Esophagus squamous epithelium (tissue), 5 donors: ENCODE measurements at places on chromosomes 3 and 15.
A peak's percentile ranks its signal among the peaks of the same experiment; 100 is the strongest.

DNA sequence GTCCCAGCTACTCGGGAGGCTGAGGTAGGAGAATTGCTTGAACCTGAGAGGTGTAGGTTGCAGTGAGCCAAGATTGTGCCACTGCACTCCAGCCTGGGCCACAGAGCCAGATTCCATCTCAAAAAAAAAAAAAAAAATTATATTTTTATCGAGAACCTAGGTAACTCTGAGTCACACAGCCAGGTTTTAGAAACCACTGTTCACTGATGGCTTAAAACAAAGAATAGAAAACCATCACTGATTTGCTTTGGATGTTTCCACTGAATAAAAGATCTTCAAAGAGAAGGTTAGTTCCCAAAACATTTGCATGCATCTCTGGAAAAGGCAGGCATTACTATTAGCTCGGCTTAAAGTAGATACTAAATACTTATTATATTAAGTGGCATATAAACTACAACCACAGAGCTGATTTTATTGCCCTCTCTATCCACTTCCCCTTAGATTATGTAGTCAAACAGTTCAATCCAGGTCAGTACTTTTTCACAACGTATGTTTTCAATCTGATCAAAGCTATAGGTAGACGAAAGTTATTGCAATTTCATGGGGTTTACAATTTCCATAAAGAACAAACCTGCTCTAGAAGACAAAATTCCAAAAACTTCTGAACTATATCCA lies 1.4 kb downstream of the B4GALT4 start:
- no peak for DNase-seq

- DNase-seq, result no peak
These were observed 756 bp downstream of the CLPX start for GRCh38 chr15:65184305-65184867.

GRCh38 chr3:112338727-112339056 lies 5.7 kb downstream of the CD200 start:
- DNase-seq, result no peak

DNA sequence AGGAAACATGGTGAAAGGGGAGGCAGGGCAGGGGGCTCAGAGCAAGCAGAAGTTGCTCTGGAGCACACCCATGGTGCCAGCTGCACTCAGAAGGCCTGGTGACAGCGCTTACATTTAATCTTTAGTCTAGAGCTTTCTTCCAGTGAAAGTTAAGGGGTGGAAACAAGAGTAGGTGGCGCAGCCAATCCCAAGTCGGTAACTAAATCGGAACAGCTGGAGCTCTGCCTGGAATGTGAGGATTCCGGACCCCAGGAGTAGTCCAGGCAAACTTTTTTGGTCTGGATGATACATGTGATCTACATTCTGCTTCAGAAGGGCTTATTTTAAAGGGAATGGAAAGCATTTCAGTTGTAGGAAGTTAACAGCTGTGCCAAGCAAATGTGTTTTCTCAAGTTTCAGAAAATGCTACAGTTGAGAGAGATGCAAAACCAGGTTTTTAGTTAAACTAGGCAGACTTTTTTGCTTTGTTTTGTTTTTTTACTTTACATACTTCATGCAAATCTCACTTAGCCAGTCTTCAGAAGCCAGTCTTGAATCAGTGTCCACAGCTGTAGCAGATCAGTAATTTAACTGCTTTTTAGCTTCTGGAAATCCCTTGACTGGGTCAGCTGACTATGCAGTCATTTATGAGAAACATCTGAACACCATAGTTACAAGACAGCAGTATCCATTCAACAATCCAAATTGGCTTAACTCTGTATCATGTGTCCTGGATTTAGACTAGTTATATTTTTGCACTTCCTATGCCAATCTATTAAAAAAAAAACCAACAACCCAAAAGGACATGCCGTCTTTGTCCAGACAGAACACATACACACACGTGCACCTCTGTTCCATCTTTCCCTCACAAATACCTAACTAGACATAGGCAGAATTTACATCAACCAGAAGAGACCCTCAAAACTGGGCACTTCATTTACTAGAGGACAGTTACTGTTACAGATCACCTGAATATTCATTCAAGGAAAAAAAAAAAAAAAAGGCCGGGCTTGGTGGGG lies 33.2 kb downstream of the ZNF106 start:
- DNase-seq, result no peak

DNA sequence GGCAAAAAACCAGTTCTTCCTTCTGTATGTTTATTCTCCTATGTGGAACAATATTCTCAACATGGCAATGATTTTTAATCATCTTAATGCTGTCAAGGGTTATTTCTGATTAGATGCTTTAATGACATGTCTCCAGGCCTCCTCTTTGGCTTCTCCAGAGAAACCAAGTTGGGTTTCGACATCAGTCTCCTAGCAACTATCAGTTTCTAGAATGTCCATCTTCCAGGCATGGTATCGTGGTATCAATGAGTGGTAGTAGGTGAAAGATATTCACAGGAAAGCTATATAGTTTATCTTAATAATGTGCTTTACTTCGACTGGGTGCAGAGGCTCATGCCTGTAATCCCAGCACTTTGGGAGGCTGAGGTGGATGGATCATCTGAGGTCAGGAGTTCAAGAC lies 128.5 kb downstream of the C3orf70 start:
- DNase-seq, result no peak

- DNase-seq, result peak; percentile 6
These were observed 513 bp downstream of the VGLL4 start for GRCh38 chr3:11643201-11643603.

- no peak for DNase-seq
These were observed 6.1 kb downstream of the BCL6 start for GRCh38 chr3:187739094-187739560.

DNA sequence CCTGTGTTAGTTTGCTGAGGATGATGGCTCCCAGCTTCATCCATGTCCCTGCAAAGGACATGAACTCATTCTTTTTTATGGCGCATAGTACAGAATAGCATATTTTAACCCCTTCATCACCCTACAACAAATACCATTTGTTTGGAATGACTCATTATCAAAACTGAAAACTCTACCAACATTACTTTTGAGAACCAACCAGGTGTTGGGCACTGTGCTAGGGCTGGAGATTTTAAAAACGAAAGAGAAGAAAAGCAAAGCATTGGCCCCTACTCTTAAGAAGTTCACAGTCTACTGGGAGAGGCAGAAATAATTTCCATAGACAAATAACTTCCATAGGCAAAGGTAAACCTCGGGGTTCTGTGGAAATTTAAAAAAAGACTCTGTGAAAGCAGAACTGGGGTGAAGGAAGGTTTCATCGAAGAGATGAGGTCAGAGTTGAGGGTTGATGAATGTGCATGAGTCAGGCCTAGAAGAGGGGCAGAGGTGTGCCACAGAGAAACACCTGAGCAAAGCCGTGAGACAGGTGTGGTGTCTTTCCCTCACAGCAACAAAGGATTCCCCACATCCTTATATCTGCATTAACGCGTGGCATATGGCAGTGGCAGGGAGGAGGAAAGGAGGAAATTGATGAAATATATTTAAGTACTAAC lies 51.0 kb downstream of the MCF2L2 start:
- DNase-seq, result no peak

- no peak for DNase-seq
These were observed 42.0 kb downstream of the SST start for GRCh38 chr3:187628169-187628568.

GRCh38 chr3:178277605-178278004 lies 258.6 kb upstream of the KCNMB2 start:
- DNase-seq, result no peak

- no peak for DNase-seq
These were observed 9.8 kb downstream of the CSK start for GRCh38 chr15:74791667-74792066.

GRCh38 chr3:179028408-179028807 lies 43.2 kb downstream of the ZMAT3 start:
- DNase-seq, result no peak

DNA sequence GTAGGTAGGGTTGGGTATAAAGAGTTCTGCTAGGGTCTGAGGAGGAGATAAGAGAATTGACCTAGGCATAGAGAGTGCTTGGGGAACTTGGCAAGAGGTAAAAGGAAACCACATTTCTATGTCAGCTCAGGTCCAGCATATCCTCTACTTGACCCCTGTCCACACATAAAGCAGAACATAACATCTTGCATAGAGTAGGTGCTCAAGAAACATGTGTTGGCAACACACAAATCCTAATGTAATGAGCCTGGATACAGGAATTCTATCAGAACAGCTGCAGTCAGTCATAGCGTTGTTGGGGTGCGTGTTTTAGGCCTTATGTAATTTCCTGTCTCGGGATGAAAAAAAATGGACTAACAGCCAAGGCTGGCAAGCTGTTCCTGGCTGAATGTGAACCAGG lies 35.0 kb upstream of the PLCL2 start:
- DNase-seq, result no peak

- DNase-seq, result no peak
These were observed 32.7 kb downstream of the CD200 start for GRCh38 chr3:112365636-112366035.

GRCh38 chr3:141680620-141681389 lies 57.3 kb upstream of the RNF7 start:
- DNase-seq, result no peak

DNA sequence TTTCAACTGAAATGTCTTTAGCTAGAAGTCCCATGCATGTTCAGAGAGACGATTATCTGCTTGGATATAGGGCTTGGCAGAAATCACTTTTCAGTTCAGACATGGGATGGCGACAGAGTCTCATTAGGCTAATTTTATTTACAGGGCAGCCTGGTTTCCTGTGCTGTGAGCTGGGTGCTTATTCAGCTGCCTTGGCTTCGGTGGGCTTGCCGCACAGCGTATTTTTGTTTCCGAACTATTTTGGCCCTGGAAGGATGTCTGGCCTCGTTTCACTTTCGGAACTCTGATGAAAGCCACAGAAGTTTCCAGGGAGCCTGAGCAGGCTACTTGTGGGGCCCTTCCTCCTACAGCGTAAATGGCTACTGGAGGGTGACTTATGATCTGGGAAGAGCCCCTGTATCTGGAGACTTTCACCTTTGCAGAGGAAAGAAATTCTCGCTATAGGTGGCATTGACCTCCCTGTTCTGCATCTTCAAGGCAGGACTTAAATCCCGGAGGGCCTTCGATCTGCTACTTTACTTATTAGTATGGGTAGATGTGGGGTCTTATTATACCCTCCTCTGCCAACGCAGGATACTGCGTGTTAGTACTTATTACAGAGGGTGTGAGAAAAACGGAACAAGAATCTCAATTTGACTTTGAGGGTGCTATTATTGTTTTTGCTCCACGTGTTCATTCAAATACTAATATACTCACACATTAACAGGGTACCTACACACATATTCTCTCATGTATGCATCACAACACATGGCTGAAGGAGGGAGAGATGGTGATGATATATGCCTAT lies 364.0 kb upstream of the RBMS3 start:
- no peak for DNase-seq

DNA sequence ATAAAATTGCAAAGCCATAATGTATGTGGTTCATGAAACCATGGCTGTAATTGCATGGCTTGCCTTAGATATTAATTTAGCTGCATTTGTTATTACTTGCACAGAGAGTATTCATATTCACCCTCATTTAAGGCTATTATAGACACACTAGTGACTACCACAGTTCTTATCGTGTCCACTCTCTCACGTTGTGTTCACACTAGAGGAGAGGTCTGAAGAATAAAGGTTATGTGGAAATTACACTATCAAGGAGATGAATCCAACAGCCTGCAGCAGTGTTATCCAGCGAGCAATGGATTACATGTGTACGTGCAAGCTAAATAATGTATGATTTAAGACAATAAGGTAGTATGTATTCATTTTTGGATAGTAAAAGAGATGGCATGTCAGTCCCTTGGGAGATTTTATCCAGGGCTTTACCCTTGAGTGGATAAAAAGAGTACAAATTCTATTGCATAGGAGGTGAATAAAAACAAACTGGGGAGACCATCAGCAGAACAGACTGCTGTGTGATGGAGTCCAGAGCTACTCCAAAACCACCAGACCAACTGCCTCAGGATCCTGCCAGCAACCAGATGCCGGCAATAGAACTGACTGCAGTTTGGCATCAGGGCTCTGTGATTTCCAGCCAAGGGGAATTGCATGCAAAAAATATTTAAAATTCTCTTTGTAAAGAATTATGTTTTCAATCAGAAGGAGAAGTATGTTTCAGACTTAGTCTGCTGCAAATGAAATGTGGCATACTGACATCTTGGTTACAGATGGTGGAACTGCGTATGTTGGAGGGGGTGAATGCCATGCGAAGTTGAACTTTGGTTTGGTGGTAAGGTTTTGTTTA lies 146.6 kb downstream of the RBMS3 start:
- DNase-seq, result no peak

- DNase-seq, result no peak
These were observed 51.2 kb upstream of the TBC1D5 start for GRCh38 chr3:17793542-17794195.

- no peak for DNase-seq
These were observed 192.8 kb upstream of the RORA start for GRCh38 chr15:61421938-61422337.

DNA sequence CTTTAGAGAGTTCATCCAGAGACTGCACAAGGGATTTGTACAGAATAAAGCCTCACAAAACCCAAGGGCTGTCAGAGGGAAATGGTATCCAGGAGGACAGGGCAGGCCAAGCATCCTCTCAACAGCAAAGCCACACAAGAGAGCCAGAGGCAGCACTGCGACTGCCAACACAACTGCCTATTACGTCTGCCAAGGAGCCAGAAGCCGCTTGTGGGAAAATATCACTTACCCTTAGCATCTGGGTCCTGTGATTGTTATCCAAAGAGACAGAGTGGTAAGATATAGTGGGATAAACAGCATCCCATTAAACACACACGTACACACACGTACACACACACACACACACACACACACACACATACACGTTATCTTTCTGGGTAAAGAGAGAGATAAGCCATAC lies 618.3 kb upstream of the AGTR1 start:
- DNase-seq, result no peak
